ENCODE measurements at places on chromosomes 4 and X. TPM values are rescaled to one million over a fixed set of nuclear protein-coding genes. Genes with fewer than 3 reads are reported as not detected.

KLF8 gene
- total RNA-seq: 0.03 TPM

EMCN gene
- total RNA-seq: not detected

CCDC110 gene
- not detected for total RNA-seq

ZNF157 gene
- total RNA-seq: not detected

MFAP3L gene
- total RNA-seq: 3.7 TPM

POLA1 gene
- 12.1 TPM for total RNA-seq

RAB41 gene
- total RNA-seq: not detected
